Stimulated activated CD4-positive, alpha-beta T cell treated with anti-CD3 and anti-CD28 coated beads, Interleukin-15, amount 100 ng/mL, for 24 hours (primary cell): ENCODE measurements at places on chromosomes 16 and 17.
A peak's percentile ranks its signal among the peaks of the same experiment; 100 is the strongest.

- DNase-seq, result no peak
Measured at GRCh38 chr16:24986512-24987303, 28.5 kb downstream of the ARHGAP17 start.

DNA sequence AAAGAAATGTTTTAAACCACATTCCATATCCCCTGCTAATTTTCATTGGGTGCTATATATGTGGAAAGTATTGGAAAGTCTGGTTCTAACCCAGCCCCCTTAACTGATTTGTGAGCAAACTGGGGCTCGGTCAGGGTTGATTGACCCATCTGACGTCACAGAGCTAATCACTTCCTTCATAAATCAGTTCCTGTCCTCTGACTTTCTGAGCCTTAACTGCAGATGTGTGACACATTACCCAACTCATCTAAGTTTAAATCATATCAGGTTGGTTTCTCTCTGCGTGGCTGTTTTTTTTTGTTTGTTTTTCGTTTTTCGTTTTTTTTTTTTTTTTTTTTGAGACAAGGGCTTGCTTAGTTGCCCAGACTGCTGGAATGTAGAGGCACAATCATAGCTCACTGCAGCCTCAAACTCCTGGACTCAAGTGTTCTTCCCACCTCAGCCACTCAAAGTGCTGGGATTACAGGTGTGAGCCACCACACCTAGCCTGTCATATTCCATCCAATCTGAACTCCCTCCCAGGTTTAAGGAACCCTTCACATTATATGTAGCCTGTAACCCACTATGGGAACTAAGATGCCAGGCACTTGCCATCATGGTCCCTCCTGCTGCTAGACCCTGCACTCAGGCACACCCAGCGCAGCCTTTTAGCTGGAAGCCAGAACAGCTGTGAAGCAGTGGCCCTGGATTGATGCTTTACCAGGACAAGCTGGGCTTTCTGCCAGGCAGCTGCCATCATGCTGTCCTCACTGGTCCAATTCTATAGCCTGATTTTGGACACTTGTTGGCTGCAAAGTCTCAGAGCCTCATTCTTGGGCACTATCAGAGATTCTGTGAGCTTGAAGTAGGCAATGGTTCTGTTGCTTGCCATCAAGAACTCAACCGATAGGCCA lies 6.9 kb upstream of the BPTF start:
- no peak for DNase-seq

GRCh38 chr16:62585041-62585545 lies 548.9 kb upstream of the CDH8 start:
- no peak for DNase-seq

DNA sequence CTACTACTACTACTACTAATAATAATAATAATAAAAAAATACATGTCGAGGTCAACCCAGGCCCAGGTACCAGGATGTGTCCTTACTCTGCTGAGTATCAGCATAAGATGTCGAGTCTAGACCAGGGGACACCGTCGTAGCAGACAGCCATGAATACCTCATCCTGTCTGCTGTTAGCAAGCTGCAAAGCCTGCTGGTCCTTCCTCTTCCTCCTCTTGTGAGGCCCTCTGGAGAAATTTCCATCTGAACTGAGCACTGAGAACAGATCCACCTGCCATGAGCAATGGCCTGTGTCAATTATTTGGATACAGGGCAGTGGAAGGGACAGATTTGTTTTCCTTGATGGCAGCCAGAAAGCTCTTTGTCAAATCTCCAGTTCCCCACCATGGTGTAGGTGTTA lies 168.5 kb downstream of the XYLT1 start:
- DNase-seq, result no peak

- DNase-seq, result no peak
Measured at GRCh38 chr17:14112407-14112806, 43.1 kb downstream of the COX10 start.

GRCh38 chr17:36184023-36184765 lies 7.8 kb upstream of the TBC1D3B start:
- no peak for DNase-seq

- no peak for DNase-seq
Measured at GRCh38 chr16:57915811-57916488, 55.0 kb downstream of the CNGB1 start.

DNA sequence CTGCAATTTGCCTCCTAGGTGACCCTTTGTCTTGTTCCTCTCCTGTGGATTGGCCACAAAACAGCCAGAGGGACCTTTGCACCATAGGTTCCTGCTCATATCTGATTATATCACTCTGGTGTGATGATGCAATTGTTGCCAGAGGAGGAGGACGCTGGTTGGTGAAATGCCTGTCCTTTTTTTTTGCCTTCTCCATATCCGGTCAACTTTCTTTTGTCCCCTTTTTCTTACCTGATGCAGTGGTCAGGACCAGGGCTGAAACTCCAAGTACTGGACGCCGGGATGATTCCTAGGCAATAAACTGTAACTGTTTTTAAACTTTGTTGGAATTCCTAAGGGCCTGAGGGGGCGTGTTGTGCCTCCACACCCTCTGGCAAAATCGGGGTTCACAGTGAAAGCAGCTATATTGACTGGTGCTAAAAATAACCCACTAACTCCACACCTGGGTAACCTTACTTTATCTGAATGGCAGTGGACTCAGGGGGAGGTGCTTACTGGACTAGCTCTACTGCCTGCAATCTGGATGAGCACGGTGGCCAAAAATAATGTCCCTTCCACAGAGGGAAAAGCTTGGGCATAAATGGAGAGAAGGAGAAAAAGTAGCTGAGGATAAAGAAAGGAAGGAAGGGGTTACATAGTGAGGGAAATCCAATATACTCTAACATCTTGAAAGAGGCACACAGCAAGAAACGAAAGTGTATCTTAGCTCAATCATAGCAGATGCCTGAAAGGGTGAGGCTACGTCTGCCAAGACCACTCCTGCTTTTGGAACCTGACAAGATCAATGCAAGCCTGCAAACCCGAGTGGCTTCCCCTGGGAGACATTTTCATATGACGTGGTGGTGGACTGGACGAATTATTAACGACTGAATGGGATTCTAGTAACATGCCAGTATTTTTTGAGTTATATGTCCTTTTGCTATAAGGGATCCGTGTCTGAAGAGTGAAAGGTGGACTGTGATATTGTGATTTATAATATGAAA lies 28.4 kb upstream of the ZNF423 start:
- no peak for DNase-seq

GRCh38 chr16:87949071-87949744 lies 2.0 kb upstream of the BANP start:
- DNase-seq, result no peak

DNA sequence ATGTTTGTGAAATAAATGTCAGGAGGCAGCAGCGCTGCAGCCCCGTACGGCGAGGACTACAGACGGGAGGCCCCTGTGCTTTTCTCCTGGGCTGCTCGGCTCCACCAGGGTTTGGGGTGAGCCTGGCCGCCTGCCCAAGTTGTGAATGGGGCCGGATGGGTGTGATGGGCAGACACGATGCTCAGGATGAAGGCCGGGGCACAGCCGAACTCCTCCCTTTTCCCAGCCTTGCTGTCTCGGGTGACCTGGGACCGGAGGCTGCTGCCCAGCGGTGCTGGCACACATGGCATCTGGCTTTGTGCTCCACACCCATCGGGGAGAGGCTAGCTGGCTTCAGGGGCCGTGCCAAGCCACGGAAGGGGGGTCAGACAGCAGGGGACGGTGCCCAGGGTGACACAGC lies 34.2 kb upstream of the ZFPM1 start:
- no peak for DNase-seq

DNA sequence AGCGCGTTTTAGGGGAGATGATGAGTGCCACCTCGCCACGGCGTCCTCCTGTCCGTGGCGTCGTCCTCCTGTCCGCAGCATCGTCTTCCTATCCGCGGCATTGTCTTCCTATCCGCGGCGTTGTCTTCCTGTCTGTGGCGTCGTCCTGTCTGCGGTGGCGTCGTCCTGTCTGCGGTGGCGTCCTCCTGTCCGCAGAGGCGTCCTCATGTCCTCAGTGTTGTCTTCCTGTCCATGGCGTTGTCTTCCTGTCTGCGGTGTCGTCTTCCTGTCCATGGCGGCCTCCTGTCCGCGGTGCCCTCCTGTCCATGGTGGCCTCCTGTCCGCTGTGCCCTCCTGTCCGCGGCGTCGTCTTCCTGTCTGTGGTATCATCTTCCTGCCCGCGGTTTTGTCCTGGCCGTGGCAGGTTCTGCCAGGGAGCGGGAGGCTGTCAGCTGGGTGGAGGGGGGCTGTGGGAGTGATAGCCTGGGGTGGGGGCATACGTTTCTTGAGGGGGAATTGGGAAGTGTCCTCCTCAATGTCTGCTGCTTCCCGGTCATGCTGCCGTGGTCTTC lies 30.9 kb downstream of the TBCD start:
- no peak for DNase-seq

DNA sequence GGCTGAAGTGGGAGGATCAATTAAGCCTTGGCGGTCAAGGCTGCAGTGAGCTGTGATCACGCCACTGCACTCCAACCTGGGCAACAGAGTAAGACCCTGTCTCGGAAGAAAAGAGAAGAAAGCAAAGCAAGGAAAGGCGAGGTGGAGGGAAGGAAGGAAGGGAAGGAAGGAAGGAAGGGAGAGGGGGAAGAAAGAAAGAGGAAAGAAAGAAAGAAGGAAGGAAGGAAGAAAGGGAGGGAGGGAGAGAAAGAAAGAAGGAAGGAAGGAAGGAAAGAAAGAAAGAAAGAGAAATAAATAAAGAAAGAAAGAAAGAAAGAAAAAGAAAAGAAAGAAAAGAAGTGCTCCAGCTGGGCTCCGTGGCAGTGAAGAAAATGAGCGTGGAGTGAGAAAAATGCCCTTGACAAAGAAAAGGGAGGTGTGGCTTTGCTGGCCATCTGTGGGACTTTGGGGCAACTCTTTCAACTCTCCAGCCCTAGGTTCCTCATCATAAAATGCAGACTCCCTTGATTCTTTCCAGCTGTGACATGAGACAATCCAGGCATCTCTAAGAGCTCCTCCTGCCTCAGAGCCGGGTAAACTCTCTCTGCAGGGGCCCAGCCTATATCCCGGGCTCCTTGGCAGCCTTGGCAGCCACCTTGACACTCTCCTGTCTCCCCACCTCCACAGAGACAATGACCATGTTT lies 2.4 kb downstream of the GSDMA start:
- DNase-seq, result no peak

DNA sequence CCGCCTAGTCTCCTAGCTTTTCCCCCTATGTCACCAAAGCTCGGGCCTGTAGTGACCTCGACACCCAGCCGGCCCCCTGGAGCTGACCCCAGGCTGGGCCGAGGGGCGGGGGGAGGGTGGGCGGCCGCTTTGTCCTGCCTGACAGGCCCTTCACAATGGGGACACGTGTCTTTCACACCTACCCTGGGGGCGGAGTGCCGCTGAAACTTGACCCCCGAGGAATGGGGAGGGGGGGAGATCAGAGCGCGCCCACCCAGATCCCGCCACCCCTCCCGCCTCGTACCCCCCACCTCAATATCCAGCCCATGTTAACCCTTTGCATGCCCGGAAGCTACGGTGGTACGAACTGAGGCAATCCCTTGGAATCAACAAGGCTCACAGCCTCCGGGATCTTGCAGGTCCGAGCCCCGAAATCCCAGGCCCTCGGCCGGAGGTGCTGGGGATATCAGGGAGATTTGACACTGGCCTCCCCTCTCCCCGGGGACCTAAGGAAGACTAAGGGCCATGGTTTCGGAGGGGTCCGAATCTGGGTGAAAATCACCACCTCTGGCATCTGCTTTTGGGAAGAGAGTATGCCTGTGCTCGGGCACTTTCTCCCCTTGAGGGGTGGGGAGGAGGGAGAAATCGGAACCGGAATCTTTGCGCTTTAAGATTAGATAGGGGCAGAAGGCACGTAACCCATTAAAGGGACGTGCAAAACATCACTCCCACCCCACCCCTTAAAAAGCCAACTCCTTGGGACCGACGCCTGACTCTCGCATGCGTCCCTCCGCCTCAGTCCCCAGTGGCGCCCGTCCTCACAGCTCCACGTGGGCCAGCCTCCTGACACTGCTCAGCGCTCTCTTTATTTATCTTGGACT lies 2.6 kb downstream of the NOG start:
- peak; percentile 58 for DNase-seq

GRCh38 chr17:29710520-29710884 lies 87.8 kb upstream of the CORO6 start:
- DNase-seq, result no peak

- DNase-seq, result no peak
Measured at GRCh38 chr16:72282362-72282761, 110.4 kb upstream of the PMFBP1 start.

GRCh38 chr17:8455665-8456209 lies 20.1 kb downstream of the NDEL1 start:
- no peak for DNase-seq

DNA sequence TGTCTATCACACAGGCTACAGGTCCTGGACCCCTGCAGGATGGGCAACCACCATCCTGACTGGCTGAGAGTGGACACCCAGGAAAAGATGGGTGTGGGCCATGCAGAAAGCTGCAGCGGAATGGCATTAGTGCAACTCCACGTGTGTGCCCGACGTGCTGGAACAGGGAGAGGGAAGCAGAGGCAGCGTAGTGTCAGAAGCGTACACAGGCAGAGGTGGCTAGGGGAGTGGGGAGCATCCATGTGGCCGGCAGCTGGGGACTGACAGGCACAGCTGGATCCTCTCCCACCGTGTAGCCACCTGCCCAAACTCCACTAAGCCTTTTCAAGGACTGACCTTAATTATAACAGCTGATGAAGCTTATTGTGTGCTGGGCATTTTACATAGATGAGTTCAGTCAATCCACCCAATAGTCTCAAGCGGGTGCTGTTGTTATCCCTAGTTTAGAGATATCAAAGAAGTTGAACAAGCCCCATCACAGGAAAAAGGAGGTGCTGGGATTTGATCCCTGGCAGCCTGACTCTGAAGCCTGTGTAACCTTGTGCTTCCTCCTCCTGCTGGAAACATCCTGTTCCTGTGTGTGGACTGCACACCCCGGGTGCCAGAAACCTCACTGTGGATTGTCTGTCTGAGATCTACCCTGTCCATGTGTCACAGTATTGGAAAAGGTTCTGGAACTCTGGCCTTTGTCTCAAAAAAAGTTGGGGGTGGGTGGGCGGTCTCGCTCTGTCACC lies 114.0 kb downstream of the PRKCA start:
- no peak for DNase-seq

DNA sequence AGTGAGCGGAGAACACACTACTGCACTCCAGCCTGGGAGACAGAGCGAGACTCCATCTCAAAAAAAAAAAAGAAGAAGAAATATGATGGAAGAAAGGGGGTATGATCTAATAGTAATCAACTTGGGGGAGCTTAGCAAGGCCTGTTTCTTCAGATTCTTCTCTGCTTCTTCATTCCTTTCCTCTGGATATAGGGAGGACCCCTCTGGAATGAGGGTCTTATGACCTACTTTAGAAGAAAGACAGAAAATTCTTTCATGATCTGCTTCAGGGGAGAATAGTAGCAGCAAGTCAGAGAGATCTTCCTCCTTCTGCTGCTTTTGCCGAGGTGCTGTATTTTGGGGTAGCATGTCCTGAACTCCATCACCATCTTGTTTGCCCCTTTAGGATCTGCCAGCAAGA lies 44.9 kb upstream of the ETV4 start:
- DNase-seq, result no peak

DNA sequence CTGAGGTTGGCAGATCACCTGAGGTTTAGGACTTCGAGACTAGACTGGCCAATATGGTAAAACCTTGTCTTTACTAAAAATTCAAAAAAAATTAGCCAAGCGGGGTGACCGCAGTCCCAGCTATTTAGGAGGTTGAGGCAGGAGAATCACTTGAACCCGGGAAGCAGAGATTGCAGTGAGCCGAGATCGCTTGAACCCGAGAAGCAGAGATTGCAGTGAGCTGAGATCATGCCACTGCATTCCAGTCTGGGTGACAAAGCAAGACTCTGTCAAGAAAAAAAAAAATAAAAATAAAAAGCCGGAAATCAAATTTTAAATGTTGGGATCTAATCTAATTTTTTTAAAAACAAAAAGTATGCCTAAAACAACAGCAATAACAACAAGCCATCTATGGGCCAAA lies 56.3 kb downstream of the ABCC1 start:
- DNase-seq, result no peak

- no peak for DNase-seq
Measured at GRCh38 chr17:49716668-49717364, 9.1 kb upstream of the SLC35B1 start.
